ENCODE measurements at places on chromosomes 1 and 21.

DNA sequence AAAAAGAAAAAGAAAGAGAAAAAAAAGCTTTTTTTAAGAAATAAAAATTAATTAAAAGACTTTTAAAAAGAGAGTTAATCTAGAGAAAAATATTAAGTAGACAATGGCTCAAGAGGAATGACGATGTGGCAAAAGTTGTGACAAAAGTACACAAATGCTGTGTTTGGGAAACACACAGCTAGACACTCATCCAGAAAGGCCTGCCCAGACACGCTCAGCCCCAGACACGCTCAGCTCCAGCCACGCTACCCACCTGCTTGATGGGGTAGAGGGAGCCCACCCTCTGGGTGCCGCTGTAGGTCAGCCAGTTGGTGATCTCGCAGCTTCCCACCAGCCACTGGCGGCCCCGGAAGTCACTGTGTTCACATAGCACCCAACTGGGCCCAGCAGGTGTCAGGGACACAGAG is 10.2 kb downstream of the CD52 start:
- no peak for DNase-seq

DNA sequence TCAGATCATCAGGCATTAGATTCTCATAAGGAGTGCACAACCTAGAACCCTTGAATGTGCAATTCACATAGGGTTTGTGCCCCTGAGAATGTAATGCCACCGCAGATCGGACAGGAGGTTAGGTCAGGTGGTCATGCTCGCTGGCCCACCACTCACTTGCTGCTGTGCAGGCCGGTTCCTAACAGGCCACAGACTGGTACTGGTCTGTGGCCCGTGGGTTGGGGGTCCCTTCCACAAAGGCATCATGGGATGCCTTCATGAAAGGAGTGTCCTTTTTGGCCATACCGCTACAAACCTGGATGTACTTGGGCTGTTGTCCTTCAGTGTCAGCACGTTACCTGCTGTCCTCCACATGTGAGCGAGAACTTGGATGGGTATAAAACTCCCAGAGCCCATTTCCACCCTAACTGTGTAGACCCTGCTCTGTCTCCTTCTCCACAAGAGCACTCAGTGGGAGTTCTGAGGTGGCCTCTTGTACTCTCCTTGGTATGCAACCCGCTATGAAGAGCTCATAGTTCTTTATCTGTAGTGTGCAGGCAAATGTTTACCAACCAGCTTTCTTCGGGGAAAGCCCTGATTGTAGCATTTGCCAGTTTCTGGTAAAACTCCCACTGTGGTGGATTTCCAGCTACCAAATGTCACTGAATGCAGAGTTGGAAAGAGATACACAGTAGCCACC is 41.7 kb upstream of the SLC19A1 start:
- DNase-seq: peak; percentile 1

DNA sequence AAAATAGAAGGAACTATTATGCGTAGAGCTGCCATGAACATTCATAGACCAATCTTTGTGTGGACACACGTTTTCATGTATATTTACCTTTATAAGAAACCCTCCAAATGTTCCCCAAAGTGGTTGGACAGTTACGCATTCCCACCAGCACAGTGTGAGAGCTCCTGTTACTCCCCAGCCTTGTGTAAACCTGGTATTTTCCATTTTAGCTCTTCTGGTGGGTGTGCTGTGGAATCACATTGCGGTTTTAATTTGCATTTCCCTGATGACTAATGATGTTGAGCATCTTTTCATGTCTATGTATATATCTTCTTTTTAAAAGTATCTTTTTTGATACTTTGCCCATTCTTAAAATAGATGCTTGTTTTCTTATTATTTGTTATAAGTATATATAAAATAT is 3.2 kb upstream of the UBASH3A start:
- no peak for DNase-seq

- DNase-seq: no peak
These were observed 6.8 kb upstream of the KPNA6 start for GRCh38 chr1:32100807-32101708.

DNA sequence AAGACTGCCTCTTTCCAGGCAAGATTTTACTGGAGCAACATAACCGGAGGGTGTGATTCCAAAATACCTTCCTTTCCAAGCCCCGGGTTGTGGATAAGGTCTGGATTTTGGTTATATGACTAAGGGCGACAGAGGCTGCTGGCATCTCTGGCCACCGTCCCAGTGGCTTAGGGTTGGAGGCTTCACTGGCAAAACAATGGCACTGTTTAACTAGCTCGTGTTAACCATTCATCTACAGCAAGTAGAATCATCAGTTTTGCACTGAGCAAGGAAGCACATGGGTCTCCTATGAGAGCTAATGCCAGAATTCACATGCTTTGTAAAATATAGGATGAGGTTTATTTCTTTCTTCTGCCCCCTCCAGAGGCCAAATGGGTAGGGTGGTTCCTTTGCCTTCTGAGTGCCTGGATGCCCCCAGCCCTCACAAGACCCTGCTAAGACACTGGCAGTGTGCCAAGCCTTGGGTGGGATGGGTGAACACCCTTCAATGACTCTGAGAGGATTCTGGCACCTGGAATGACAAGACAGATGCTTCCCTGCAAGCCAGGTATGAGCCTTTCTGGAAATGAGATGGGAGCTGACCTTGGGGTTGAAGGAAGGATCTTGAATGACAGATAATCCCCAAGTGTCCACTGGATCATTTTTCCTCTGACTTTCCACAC is 36.8 kb downstream of the DHCR24 start:
- no peak for DNase-seq

- no peak for DNase-seq
These were observed 6.1 kb downstream of the EFNA4 start for GRCh38 chr1:155069551-155070157.

- DNase-seq: peak; percentile 78
These were observed 152.8 kb downstream of the TENT5C start for GRCh38 chr1:117758444-117759316.

- DNase-seq: no peak
These were observed 321.7 kb downstream of the SEC16B start for GRCh38 chr1:177648138-177648537.

GRCh38 chr1:940107-941014 is 16.6 kb downstream of the SAMD11 start:
- DNase-seq: peak; percentile 45

- no peak for DNase-seq
These were observed 70.0 kb upstream of the MRPS6 start for GRCh38 chr21:34003428-34003827.

GRCh38 chr1:101769520-101769919 is 227.2 kb downstream of the OLFM3 start:
- no peak for DNase-seq

- DNase-seq: no peak
These were observed 44.5 kb downstream of the KIRREL1 start for GRCh38 chr1:158037866-158038359.

- no peak for DNase-seq
These were observed 179.8 kb downstream of the ST6GALNAC3 start for GRCh38 chr1:76254104-76255030.

DNA sequence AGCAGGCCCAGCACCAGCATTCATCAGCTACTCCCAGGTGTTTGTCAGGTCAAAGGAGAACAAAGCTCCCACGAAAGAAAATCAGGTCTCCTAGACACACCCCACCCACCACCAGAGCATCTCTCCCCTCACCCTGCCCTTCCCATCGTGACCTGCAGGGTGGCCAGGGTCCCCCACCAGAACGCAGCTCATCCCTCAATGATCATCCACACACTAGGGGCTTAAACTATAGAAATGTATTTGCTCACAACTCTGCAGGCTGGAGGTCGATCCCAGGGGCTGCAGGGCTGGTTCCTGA is 97.4 kb downstream of the RIPK4 start:
- DNase-seq: no peak

- no peak for DNase-seq
These were observed 107.7 kb downstream of the CLDN17 start for GRCh38 chr21:30058928-30059327.

DNA sequence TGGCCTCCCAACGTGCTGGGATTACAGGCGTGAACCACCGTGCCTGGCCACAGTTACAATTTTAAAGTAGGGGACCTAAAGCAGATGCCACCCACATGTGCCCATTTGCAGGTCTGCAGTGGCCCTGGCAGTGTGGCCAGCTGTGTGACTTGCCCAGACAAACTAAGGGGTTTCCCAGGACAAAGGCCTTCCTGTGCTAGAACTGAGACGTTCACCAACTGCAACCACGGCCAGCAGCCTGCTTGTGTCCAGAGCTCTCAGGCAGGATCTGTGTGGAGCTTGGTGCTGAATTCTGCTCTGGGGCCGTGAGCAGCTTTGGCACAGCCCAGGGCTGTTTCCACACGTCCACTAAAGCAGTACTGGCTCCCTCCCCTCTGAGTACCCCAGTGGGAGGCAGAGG is 10.6 kb upstream of the PTTG1IP start:
- no peak for DNase-seq

DNA sequence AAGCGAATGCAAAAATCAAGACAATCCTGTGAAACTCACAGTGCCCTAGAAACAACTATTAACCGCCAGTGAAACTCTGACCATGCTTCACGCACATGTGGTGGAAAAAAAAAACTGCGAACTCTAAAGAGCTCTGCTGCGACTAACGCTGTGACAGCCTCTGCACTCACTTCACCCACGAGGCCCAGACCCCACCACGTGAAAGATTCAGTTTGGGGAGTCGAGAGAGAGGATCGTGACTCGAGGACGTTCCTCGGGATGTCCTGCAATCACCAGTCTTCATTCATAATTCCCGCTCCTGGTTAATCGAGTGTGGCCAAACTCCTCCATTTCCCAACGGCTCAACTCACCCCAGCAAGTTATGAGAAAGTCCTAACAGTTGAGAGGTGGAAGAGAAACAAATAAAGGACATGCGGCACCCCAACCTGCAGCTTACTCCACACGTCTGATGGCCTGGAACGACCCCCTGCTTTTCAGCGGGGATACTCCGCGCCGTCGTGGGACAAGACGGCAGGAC is 1.1 kb downstream of the SERBP1 start:
- no peak for DNase-seq

- DNase-seq: peak; percentile 33
These were observed 64.4 kb upstream of the RPL11 start for GRCh38 chr1:23627069-23627735.
